ENCODE measurements at places on chromosomes 16 and 17.

DNA sequence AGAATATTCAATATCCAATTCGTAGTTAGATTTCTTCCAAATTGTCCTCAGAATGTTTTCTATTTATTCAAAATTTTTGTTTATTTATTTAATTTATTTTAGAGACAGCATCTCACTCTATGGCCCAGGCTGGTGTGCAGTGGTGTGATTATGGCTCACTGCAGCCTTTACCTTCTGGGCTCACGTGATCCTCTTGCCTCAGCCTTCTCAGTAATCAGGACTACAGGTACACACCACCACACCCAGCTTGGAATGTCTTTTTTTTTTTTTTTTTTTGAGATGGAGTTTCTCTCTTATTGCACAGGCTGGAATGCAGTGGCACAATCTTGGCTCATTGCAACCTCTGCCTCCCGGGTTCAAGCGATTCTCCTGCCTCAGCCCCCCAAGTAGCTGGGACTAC, 3.5 kb upstream of the DRG2 start:
- DNase-seq, result no peak

- DNase-seq, result peak; percentile 40
These were observed 24.1 kb upstream of the CDH5 start for GRCh38 chr16:66342294-66342900.

DNA sequence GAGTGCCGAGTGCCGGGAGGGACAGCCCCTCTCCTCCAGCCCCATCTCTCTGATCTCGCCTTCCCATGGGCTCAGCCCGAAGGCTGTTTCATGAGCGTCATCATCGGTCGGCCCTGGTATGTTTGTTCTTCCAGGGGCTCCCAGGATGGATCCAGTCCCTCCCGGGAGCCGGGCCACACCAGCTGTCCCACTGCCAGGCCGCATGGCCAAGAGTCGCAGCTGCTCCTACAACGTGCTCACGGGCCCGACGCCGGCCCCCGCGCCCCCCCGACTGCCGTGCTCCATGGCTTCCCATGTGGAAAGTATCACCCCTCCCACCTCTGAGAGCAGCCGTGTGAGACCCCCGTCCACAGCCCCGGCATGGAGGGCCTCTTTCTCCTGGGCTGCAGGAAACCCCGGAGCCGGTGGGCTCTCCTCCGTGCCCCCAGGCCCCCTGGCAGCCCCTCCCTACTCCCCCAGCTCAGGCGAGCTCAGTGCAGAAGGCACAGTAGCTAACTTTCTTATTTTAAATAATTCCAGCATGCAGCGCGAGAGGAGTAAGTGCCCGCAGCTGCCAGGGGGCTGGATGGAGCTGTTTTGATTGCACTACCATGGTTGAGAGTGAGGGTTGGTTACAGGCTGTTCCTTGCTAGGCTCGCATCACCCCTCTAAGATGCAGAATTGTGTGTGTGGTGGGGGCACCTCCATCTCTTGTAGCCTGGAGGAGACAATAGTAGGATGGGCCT, 26.6 kb upstream of the GSE1 start:
- DNase-seq, result no peak

GRCh38 chr17:76053246-76054111, 18.8 kb downstream of the SRP68 start:
- DNase-seq, result no peak

DNA sequence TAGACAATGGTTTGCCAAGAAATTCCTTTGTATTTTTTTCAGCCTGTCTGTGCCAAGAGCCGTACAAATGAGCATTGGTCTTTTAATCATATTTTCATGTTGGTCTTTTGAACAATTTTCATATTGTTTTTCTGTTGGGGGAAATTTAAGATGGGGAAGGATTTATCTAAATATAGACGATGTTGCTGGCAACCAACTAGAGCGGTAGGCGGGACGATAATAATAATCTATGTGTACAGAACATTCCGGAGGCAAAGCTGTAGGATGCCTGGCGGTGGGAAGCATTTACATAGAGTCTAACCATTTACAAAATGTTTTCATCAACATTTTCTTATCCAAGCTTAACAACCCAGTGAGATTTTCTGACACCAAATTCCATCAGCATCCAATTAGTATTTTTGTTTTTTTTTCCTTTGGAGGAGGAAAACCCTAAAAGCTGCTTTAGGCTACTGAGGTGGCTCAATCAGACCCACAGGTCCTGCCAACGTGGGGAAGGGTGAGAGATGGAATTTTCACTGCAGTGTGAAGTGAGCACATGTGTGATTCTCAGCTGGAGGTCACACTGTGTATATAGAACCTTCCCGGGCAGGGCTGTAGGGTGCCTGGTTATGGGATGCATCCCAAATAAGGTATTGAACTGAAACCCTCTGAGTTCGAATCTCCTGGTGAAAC, 11.7 kb upstream of the SEC14L1 start:
- DNase-seq, result no peak

DNA sequence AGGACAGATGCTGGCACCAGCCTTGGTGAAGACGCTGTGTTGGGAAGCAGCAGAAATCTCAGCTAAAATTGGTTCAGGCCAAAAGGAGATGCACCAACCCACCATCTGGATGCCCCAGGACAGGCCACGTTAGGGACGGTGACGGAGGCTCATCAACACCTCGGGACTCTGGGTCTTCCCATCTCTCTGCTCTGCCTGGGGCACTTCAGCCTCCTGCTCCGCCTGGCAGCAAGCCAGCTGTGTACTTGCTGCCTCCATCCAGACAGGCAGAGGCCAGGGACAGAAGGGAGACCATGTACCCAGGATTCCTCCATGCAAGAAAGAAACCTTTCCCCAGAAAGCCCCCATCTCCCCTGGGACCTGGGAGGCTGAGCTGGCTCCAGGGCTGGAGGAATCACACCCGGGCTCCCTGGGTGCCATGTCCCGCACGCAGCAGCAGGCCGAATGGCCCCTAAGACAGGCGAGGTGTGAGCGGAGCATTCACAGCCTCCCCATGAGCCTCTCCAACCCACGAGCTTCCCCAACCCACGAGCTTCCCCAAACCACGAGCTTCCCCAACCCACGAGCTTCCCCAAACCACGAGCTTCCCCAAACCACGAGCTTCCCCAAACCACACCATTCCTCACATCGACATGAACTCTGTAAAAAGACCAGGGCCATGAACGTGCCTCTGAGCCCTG, 274.5 kb downstream of the C16orf95 start:
- no peak for DNase-seq

- peak; percentile 21 for DNase-seq
These were observed 64.6 kb downstream of the FTO start for GRCh38 chr16:53768593-53768992.

DNA sequence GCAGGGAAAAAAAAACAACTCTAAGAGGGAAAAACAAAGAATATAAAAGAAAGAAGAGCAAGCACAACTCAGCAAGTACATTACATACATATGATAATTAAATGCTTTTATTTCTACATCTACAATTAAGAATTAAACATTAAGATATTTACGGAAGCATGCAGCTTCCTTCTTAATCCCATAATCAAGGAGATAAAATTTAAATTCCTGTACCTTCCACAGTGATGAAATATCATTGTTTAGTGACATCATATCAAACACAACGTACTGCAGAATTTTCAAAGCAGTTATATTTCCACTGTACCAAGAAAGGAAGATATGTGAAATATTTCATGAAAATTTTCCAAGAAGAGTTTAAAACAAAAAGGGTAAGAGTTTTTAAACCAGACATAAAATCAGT, 26.0 kb downstream of the KANSL1 start:
- no peak for DNase-seq

DNA sequence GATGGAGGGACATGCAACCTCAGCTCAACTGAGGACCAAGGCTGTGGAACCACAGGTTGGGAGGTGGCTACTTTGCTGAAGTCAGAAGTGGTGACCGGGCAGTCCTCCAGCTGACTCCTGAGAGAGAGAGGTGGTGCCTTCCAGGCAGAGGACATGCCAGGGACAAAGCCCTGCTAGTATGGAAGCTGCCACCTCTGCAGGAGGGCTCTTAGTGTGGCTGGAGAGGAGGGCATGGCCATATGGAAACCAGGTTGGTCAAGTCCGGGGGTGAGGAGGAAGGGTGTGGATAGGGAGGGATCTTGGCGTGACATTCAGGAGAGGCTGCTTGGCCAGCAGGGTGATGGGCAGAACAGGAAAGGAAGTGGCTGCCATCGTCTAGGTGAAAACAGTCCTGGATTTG, 5.7 kb downstream of the C16orf86 start:
- no peak for DNase-seq

DNA sequence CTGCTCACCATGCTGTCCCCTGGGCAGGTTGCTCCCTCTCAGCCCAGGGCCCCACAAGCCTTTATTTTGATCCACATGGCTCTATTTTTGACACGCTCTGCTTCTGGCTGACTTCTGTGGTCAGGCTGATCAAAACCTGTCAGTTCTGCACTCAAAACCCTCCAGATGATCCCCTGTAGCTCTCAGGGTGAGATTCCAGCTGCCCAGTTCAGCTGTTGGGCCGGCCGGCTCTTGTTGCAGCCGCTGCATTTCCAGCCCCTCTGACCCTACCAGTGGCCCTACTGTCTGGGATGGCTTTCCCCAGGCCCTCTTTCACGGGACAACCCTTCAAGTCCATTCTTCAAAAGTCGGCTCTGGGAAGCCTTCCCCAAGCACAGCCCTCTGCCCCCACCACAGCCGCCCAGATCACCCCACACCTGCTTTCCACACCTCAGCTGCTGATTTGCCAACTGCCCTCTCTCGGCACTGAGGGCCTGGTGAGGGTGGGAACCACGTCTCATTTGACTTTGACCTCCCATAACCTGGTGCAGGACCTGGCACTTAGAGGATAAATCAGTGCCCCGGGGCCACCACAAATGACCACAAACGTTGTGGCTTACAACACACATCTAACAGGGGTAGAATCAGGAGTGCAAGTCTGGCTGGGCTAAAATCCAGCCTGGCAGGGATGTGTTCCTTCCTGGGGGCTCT, 16.3 kb upstream of the CACNG4 start:
- no peak for DNase-seq

- no peak for DNase-seq
These were observed 1.3 kb downstream of the GNAO1 start for GRCh38 chr16:56192635-56192945.
